Hematopoietic multipotent progenitor cell treated with erythropoietin and hydrocortisone succinate and interleukin-3 and kit ligand, for 8 days (in vitro differentiated cells): ENCODE measurements at places on chromosomes 7 and 10.
A peak's percentile ranks its signal among the peaks of the same experiment; 100 is the strongest.

DNA sequence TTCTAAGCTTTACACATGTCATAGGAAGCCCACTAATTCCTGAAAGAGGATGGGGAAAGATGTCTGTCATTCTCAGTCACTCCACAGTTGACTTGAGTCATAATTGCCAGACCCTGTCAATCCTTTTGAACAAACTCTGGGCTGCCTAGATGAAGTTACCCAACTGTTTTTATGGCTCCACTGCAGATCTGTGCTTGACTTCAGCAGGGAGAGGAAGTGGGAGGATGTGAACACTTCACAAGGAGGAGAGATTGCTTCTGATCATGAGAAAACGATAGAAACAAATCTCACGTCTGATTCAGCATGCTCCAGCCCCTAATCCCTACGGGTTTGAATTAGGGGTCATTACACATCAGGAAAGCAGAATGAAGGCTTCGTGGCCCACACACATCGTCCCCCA lies 596.6 kb upstream of the CELF2 start:
- DNase-seq, result no peak

DNA sequence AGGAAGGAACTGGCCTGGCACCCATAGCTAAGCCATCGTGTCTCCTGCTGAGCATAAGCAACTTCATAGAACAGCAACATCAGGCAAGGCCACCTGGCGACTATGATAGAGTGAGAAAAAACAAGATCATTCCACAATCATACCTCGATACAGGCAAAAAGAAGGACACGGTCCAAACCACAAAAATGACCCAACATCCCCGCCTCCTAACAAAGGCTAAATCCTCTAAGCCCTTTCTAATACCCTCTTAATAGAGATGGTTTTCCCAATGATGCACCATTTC lies 40.2 kb upstream of the SVOPL start:
- no peak for DNase-seq

DNA sequence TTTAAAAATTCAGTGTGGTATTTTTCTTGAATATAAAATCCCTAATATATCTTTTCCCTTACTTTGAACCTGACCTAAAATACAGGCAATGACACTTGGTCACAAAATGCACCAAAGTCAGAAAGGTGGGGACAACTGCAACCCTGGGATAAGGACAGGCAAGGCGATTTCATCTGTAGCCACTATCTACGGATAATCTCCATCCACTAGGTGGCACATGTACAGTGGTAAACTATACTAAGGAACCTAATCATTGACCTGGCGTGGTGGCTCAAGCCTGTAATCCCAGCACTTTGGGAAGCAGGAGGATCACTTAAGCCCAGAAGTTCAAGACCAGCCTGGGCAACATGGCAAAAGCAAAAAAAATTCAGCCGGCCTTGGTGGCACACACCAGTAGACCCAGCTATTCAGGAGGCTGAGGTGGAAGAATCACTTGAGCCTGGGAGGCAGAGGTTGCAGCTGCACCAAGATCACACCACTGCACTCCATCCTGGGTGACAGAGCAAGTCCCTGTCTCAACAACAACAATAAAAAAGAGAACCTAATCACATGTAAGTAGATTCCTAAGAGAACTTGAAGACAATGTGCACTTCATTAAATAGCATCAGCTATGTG lies 98.9 kb downstream of the KMT2C start:
- DNase-seq, result peak; percentile 17

GRCh38 chr7:77550586-77550985 lies 13.5 kb downstream of the PTPN12 start:
- DNase-seq, result no peak

- DNase-seq, result no peak
Observed at GRCh38 chr7:132402751-132403245, 173.5 kb downstream of the PLXNA4 start.

GRCh38 chr10:72260239-72260975 lies 13.3 kb upstream of the DDIT4 start:
- peak; percentile 83 for DNase-seq

- no peak for DNase-seq
Observed at GRCh38 chr7:148912758-148913541, 28.9 kb upstream of the EZH2 start.

- DNase-seq, result no peak
Observed at GRCh38 chr7:111527545-111527944, 34.7 kb downstream of the IMMP2L start.

- DNase-seq, result no peak
Observed at GRCh38 chr10:44168478-44168877, 216.4 kb downstream of the CXCL12 start.

GRCh38 chr7:27899601-27900000 lies 159.6 kb downstream of the TAX1BP1 start:
- DNase-seq, result no peak

- no peak for DNase-seq
Observed at GRCh38 chr10:48503293-48503911, 101.5 kb downstream of the ARHGAP22 start.
